Astrocyte (in vitro differentiated cells and primary cell): ENCODE measurements at places on chromosomes 4 and X. TPM values are rescaled to one million over a fixed set of nuclear protein-coding genes. Genes with fewer than 3 reads are reported as not detected.

The TBC1D19 gene
- 10.5 and 12.6 TPM in 2 replicates for total RNA-seq

The ZNF157 gene
- 0.17 and 0.54 TPM in 2 replicates for total RNA-seq

The PPP4R3C gene
- not detected in 2 replicates for total RNA-seq

The MEPE gene
- total RNA-seq, result not detected in 2 replicates

The UGT2B11 gene
- total RNA-seq, result not detected in 2 replicates

The KDR gene
- 2.5 TPM in 2 replicates for total RNA-seq

The SLC34A2 gene
- 0.26 and 0.32 TPM in 2 replicates for total RNA-seq

The PARM1 gene
- total RNA-seq, result 1.2 and 2.4 TPM in 2 replicates

The CYLC1 gene
- total RNA-seq, result not detected in 2 replicates

The WDR13 gene
- 63.4 and 65.4 TPM in 2 replicates for total RNA-seq

- no peaks in the 10 kb centered on the region for H3K27me3 ChIP-seq
- H3K4me3 ChIP-seq, result no peak overlapping the region
- H3K36me3 ChIP-seq, result no peaks in the 10 kb centered on the region
These were observed 57.3 kb upstream of the USP51 start for GRCh38 chrX:55546956-55547355.

DNA sequence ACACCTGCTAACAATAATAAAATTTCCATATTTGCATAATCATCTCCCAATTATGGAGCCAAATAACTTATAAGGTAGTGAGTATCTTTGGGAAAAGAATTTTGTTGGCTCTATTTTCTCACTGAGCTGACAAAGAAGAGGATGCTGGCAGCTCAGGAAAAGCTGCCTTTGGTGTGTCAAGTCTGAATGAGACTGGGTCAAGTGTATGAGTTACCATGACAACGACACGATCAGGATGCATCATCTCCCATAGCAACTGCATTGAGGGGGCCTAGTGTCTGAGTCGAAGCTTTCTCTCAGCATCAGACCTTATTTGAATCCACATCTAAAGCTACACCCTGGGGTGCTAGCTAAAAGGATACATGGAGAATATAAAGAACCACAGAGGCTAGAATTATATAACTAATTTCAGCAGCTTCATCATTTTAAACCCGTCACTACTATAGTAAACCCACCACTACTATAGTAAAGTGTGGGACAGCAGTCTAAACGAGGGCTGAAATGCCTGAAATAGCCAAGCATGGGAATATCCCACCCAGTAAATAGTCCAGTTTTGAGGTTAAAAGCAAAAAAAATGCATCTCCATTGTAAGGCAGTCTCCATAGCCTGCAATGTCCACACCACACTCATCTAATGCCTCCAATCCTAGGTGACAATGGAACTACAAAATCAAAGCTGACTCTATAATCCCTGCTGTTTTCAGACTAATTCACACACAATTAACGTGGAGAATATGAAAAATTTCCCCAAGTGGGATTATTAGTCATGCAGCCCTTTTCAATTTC is 16.0 kb downstream of the GSPT2 start:
- DNase-seq, result no peak
- H3K4me3 ChIP-seq, result no peak overlapping the region
- H3K36me3 ChIP-seq, result no peaks in the 10 kb centered on the region

GRCh38 chr4:128550060-128550459 is 259.4 kb upstream of the JADE1 start:
- DNase-seq, result no peak
- no peak overlapping the region for H3K4me3 ChIP-seq
- peaks cover 18% of the 10 kb centered on the region for H3K4me1 ChIP-seq
- no peak overlapping the region for H3K27ac ChIP-seq
- H3K27me3 ChIP-seq, result no peaks in the 10 kb centered on the region

DNA sequence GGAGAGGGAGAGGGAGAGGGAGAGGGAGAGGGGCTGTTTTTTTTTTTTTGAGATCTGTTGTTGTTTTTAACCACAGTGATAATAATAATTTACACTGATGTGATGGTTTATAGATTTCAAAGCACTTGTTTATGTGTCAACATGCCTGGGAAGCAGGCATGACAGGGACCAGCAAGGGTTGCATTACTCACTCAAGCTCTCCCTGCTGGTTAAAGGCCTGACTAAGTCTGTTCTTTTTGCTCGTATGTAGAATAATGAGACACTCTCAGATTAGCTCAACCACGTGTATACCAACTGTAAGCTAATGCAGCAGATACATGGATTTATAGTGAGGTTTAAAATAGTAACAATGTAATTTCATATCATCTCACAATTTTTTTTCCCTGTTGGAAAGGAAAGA is 134.6 kb upstream of the BOD1L1 start:
- no peak overlapping the region for H3K27ac ChIP-seq
- DNase-seq, result no peak
- H3K27me3 ChIP-seq, result no peaks in the 10 kb centered on the region
- H3K36me3 ChIP-seq, result no peaks in the 10 kb centered on the region
- no peak overlapping the region for H3K4me3 ChIP-seq
- H3K4me1 ChIP-seq, result no peaks in the 10 kb centered on the region

DNA sequence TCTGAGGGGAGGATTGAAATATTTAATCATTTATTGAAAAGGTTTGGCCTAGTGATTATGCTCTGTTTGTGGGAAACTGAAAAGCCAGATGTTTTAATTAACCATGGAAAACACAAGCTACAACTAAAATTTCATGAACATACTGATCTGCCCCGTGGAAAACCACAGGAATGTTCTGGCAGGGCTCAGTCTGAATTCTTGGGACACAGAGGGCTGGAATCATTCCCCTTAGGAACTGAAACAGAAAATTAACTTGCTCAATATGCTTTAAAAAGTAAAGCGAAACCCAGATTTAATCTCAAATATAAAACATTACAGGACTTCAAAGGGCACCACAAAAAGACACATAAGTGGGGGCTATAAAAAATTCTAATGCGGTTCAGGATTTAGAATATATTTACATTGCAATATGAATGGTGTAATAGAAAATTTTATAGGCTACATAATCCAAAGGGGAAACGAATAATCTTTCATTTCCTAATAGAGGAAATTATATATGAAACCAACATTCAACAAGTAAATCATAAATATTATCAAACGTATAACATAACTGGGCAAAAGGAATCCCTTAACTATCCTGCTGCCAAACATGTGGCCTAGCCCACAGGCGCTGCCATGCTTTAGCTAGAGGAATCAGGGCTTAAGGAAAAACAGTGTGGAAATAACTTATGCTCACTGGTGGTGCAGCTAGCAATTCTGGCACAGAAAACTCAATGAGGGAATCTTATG is 70.9 kb downstream of the APBB2 start:
- peak; percentile 97 for DNase-seq
- H3K36me3 ChIP-seq, result peaks cover 10% of the 10 kb centered on the region
- no peak overlapping the region for H3K4me3 ChIP-seq
- H3K4me1 ChIP-seq, result peaks cover 59% of the 10 kb centered on the region
- peak overlapping the region; percentile 90 for H3K27ac ChIP-seq

DNA sequence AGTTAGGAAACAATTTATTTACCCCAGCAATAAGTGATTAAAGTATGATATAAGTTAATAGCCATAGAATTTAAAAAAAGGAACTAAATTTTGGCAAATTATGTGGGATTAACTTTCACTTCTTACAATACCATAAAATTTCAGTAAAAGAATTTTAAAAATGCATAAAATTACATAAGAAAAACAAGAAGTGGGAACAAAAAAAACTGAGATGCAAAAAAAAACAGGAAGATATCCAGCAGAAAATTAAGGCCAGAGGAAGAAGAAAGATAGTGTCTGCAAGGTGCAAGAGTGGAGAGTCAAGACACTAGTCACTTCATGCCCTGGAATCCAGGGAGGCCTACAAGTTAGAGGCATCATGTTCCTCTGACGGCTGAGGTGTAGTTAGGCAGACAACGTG is 184.2 kb downstream of the GASK1B start:
- H3K4me1 ChIP-seq, result no peaks in the 10 kb centered on the region
- DNase-seq, result no peak
- no peak overlapping the region for H3K27ac ChIP-seq
- H3K4me3 ChIP-seq, result no peak overlapping the region

- H3K4me3 ChIP-seq, result no peak overlapping the region
- peak overlapping the region; percentile 55 for H3K27ac ChIP-seq
- peak; percentile 76 for DNase-seq
- no peaks in the 10 kb centered on the region for H3K36me3 ChIP-seq
- H3K4me1 ChIP-seq, result peaks cover 10% of the 10 kb centered on the region
- H3K27me3 ChIP-seq, result no peaks in the 10 kb centered on the region
These were observed 87.7 kb upstream of the MAP3K15 start for GRCh38 chrX:19602866-19603622.

GRCh38 chrX:106905064-106905708 is 2.0 kb upstream of the RIPPLY1 start:
- no peak overlapping the region for H3K4me3 ChIP-seq
- no peaks in the 10 kb centered on the region for H3K36me3 ChIP-seq
- DNase-seq, result no peak
- H3K4me1 ChIP-seq, result no peaks in the 10 kb centered on the region
- no peaks in the 10 kb centered on the region for H3K27me3 ChIP-seq

GRCh38 chr4:84952776-84953175 is 13.7 kb downstream of the WDFY3 start:
- H3K27ac ChIP-seq, result peak overlapping the region; percentile 62
- H3K27me3 ChIP-seq, result no peaks in the 10 kb centered on the region
- no peak overlapping the region for H3K4me3 ChIP-seq
- H3K4me1 ChIP-seq, result peaks cover 16% of the 10 kb centered on the region

DNA sequence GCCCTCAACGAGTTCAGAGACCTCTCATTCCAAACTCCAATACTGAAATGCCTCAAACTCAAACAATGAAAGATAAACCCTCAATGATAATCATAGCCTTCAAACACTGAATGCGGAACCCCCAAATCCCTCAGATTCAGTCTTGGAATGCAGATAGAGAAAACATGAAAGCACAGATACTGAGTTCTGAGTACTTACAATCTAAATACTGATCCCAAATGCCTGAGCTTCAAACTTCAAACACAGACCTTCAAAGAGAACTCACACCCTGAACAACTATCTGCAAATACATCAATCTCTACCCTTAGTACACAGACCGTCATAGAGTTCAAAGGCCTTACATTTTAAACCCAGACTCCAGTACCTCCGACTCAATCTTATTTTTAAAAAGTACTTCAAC is 16.9 kb upstream of the PAGE4 start:
- H3K27ac ChIP-seq, result no peak overlapping the region
- H3K4me1 ChIP-seq, result no peaks in the 10 kb centered on the region
- no peak overlapping the region for H3K4me3 ChIP-seq
- H3K36me3 ChIP-seq, result no peaks in the 10 kb centered on the region

- no peak overlapping the region for H3K4me3 ChIP-seq
- no peaks in the 10 kb centered on the region for H3K36me3 ChIP-seq
- H3K27ac ChIP-seq, result no peak overlapping the region
- DNase-seq, result no peak
- H3K4me1 ChIP-seq, result no peaks in the 10 kb centered on the region
These were observed 208.1 kb upstream of the ARSJ start for GRCh38 chr4:114187592-114187991.

DNA sequence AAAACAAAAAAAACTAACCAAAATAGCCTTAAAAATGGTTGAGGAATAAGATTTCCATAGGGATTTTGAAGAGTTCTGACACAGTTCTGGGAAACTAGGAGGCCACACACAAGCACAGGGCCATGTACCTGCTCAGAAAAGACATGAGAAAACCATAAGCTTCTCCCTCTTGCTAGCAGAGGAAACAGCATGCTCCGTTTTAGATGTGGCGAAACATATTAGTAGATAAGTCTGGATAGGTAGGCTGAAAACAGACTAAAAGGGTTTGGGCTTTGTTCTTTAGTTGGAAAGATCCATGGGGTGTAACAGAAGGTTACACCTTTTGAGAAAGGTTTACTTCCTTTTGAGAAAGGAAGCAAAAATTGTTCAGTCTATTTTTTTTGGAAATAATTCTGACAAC is 10.9 kb downstream of the VSIG4 start:
- no peak overlapping the region for H3K27ac ChIP-seq
- DNase-seq, result no peak
- no peaks in the 10 kb centered on the region for H3K4me1 ChIP-seq
- no peaks in the 10 kb centered on the region for H3K36me3 ChIP-seq
- no peaks in the 10 kb centered on the region for H3K27me3 ChIP-seq

- H3K27me3 ChIP-seq, result no peaks in the 10 kb centered on the region
- H3K4me3 ChIP-seq, result no peak overlapping the region
- H3K27ac ChIP-seq, result no peak overlapping the region
- DNase-seq, result no peak
These were observed 47.0 kb downstream of the RBPJ start for GRCh38 chr4:26367811-26368210.

DNA sequence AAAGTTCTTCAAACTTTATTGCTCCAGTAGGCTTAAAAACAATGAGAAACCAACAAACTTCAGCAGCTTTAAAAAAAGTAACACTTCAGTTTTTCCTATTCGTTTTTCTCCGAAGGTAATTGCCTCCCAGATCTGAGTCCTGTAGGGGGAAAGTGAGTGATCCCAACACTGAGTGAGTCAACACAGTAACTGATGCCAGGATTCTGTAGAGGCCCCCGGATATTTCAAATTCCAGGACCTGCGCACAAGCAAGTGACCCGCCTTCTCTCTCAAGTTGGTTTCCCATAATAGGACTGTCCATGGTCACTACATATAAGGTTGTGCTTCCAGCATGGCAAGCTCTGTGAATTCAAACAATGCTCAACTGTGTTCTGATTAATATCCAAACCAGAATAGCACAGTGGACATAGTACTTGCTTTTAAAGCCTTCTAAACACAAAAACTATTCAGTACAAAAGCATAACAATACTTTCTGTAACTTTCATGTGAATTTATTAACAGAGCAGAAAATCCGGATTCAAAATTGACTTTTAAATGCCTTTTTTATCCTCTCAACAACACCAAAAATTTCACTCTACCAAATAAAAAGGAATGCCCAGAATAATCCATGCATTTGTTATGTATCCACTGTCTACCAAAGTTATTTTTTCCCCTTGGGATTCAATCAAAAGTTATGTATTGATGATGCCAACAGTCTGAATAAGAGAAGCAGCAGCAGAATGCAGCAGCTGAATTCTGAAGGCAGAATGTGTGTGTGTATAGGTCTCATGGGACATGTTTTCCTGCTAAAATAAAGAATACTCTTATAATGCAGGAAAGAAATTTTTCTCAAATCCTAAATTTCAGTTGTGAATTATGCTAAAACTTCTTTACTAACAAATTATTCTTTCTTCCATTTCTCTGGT is at the start of gene DMD:
Gene DMD, minus strand, starts transcription at position 194 of the 905 bp plus-strand sequence. CDS start 237 bp downstream, outside the sequence.
- DNase-seq, result peak; percentile 26
- H3K4me3 ChIP-seq, result peak within 1 kb of the TSS; percentile 57
- peak within 1 kb of the TSS; percentile 42 for H3K27ac ChIP-seq
- H3K27me3 ChIP-seq, result no peaks in the 10 kb centered on the region
- no peaks in the 10 kb centered on the region for H3K4me1 ChIP-seq

GRCh38 chr4:153113061-153113837 is 91.0 kb upstream of the TRIM2 start:
- H3K27me3 ChIP-seq, result no peaks in the 10 kb centered on the region
- no peak overlapping the region for H3K27ac ChIP-seq

GRCh38 chrX:9341291-9342201 is 123.3 kb upstream of the TBL1X start:
- H3K27ac ChIP-seq, result peak overlapping the region; percentile 19
- peak; percentile 22 for DNase-seq
- H3K27me3 ChIP-seq, result no peaks in the 10 kb centered on the region
- H3K36me3 ChIP-seq, result no peaks in the 10 kb centered on the region

DNA sequence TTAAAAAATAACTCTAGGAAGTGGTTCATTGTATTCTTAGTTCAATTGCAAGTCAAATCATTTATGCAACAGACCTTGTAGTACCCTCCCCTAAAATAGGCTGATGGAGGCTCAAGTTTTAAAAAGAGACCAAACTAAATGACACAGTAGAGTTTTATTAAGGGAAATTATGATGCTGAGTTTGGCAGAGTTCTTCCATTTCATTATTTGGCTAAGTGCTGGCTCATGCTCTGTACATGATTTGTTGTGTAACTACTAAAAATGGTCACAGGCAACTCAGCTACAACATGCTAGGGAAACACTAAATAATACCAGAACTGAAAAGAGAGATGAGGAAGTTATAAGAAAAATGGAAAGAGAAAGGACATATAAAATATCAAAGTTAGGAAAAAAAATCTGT is 96.1 kb upstream of the TFDP3 start:
- no peaks in the 10 kb centered on the region for H3K27me3 ChIP-seq
- H3K4me3 ChIP-seq, result no peak overlapping the region
- no peaks in the 10 kb centered on the region for H3K4me1 ChIP-seq
- no peak for DNase-seq
